CD4-positive, alpha-beta T cell treated with Interferon alpha-2 for 1 hour (primary cell): ENCODE measurements at places on chromosomes 1 and 21.

- no peak for DNase-seq
Observed at GRCh38 chr1:109114342-109114674, 393 bp downstream of the ELAPOR1 start.

GRCh38 chr1:8591569-8591968 is 225.9 kb downstream of the RERE start:
- DNase-seq = no peak

DNA sequence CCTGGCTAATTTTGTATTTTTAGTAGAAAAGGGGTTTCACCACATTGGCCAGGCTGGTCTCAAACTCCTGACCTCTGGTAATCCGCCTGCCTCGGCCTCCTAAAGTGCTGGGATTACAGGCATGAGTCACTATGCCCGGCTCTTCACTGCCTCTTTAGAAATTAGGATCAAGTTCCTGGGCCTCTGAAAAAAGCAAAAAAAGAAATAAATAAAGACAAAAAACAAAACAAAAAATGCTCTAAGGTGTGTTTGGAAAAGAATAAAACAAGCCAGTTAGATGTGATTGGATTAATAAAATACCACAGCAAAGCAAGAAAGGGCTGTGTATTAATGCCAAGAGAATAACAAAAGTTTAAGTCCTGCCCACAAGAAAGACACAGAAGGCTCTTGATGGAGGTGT is 4.2 kb upstream of the ABCB10 start:
- DNase-seq = no peak

DNA sequence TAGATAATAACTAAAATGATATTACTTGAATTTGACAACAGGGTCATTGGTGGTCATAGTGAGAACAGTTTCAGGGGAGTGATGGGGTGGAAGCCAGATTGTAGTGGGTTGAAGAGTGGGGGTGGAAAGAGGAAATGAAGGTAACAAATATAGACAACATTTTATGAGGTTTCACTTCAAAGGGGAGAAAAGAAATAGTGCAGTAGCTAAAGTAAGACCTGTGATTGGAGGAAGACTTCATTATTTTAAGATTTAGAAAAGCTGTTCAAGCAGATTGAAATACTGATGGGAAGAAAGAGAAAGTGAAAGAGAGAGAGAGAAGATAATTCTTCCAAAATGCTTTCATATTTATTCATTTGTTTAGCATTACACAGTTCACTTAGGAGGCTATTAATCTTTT is 52.0 kb upstream of the KCNA3 start:
- DNase-seq = peak; percentile 39

- peak; percentile 3 for DNase-seq
Observed at GRCh38 chr1:82775406-82776000, 974.8 kb downstream of the ADGRL2 start.

DNA sequence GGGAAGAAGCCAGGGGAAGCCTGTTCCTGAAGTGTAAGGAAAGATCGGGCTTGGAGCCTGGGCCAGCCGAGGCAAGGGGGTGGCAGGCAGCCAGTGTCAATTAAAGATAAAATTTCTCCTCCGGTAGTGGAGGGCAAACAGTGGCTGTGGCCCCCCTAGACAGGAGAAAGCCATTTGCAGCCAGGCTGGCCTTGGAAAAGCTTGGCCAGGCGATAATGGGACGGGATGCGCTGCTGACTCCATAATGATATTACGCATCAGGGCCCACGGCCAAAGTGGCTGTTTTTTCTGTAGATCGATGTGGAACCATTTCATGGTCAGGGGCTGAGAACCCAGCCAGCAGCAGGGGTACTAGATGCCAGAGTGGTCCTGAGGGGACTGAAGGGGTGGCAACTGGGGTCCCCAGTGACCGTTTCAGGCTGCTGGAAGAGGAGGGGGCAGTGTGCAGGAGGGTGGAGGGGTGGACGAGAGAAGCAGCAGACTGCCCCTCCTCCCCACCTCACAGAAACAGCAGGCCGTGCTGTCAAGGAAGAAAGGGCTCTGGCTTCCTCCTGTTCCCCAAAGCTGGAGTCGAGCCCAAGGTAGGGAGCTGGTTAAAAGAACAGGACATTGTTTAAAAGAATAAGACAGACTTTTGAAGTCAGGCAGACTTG is 25.2 kb downstream of the KCNC4 start:
- DNase-seq = no peak

GRCh38 chr1:172720339-172720738 is 61.4 kb downstream of the FASLG start:
- DNase-seq = no peak

- no peak for DNase-seq
Observed at GRCh38 chr1:42279055-42279454, 56.0 kb downstream of the FOXJ3 start.

DNA sequence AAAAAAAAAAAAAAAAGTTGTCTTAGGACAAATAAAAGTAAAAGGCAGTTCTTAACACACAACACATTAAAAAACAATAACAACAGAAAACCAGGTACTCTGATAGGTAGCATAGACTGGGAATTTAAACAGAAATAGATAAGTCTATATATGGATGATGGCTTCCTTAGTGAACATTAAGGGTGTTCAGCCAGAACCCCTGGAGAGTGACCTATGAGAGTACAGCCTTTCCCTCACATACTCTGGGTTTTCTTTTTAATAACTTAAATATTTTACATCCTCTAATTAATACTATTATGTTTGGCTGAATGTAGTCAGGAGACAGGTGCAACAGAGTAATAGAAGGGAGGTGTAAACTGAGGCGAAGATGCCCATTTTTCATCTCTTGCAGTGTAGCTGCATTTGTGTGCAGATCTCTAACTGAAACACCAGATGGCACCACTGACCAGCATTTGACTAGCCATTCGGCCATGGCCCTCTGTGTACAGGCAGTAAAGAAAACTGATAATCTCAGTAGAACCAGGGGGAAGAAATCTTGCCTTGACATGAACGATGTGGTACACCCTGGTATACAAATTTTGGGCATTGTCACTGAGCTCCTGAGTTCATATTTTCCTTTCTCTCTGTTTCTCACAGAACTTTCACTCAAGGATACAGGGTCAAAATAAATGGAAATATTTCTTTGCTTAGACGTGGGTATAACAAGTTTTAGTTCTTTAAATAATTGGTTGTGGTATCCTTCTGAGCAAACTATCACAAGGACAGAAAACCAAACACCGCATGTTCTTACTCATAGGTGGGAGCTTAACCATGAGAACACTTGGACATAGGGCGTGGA is 7.6 kb downstream of the TTF2 start:
- peak; percentile 58 for DNase-seq

- DNase-seq = no peak
Observed at GRCh38 chr1:66359269-66359668, 174.7 kb upstream of the SGIP1 start.

- no peak for DNase-seq
Observed at GRCh38 chr21:45443595-45444181, 38.7 kb downstream of the COL18A1 start.

DNA sequence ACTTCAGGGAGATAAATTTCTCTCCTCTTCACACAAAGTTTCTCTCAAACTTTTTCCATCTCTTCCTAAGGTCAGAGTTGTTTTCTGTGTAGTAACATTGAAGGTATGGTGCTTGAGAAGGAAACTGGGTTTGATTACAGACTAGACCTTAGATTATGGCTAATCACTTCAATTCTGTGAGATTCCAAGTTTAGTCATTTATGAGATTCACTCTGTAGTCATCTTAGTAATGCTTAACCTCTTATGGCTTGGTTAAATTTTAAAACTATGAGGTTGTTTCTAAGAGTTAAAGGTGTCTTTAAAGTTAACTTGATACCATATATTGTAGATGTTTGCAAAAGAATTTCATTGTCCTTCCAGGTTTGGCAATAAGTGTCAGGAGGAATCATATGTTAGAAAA is 1092.2 kb downstream of the KCNT2 start:
- DNase-seq = no peak

- DNase-seq = peak; percentile 71
Observed at GRCh38 chr1:169368406-169368769, 393 bp downstream of the BLZF1 start.

GRCh38 chr1:11799099-11799498 is 6.7 kb downstream of the MTHFR start:
- DNase-seq = no peak

DNA sequence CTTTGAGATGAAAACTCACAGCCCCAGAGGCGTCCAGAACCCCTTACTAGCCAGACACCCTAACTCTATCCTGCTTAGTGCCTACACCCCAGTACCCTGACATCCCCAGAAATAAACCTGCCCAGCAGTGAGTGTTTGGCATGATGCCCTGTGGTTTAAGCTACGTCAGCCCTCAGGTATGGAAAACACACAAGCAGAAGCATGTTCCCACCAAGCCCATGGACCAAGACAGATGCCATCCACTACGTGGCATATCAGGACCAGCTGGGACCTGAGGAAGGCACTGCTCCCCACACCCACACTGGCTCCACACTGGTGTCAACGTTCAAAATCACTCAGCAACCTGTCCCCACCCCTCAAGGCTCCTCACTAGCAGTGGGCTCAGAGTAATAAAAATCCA is 116.4 kb downstream of the SYT2 start:
- no peak for DNase-seq

DNA sequence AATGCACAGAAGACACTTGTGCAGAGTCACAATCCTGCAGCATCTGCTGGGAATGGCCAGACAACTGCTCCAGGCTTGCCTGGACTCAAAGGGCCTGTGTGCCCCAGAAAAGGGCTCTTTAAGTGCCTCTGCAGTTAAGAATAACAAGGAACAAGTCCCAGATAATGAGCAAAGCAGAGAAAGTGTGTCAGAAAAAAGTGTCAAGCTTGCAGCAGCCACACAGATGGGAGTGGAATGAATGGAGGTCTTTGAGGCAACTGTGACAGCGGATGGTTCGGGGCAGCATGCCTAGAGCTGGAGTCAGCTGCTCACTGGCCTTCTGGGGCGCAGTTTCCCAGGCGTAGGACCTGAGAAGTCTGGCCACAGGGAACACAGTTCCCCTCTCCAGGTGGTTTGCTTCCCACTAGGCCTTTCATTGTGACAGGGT is 5.1 kb downstream of the PARP1 start:
- no peak for DNase-seq

GRCh38 chr1:21045351-21045750 is 131.3 kb downstream of the EIF4G3 start:
- no peak for DNase-seq

GRCh38 chr1:188590641-188591040 is 1761.9 kb downstream of the PLA2G4A start:
- DNase-seq = no peak

GRCh38 chr1:44559913-44560312 is 114.4 kb downstream of the TMEM53 start:
- DNase-seq = no peak

DNA sequence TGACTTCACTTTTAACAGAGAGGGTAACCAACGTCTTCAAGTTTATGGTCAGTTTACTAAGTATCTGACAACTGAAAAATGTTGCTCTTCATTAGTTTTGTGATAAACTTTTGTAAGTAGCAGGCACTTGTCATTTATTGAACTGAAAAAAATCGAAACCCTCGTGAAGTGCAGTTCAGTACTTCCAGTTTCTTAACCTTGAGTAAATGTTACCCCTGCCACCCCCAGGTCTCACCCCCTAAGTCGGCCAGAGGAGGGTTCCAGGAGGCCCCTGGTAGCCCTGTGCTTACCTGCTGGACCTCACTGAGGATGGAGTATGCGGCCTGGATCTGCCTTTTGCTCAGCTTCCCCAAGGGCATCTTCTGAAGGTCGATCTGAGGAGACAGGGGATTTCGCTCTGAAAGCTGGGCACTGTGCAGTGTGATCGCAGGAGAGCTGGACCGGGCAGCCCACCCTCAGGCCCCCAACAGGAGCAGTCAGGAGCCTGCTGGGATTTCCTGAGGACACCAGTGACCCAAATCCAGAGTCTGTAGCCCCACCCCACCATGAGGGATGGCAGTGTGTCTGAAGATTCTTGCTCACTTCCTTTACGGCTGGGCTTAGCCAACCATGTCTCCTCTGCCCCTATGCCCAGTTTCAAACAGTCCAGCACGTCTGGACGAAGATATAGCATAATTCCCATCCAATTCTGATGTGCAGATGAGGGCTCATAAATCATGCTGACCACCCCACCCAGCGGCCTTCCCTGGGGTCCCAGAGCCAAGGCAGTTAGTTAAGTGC is 37.6 kb downstream of the PARP1 start:
- DNase-seq = no peak

DNA sequence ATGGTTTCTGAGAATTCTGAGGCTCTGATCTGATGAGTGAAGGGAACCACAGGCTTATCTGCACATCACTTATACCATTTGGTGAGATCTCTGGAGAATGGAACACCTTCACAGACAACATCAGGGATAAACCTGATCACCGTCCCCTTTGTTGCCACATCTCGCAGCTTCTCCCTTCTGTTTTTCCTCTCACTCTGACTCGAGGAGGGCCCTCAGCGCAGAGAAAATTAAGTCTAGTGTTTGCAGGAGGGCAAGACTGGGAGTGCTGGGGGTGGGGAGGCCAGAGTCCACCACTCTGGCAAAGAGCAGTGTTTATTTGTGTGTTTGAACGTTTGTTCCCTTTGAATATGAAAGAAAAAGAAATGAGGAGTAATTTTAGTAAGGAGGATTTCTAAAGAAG is 29.0 kb upstream of the BATF3 start:
- no peak for DNase-seq

DNA sequence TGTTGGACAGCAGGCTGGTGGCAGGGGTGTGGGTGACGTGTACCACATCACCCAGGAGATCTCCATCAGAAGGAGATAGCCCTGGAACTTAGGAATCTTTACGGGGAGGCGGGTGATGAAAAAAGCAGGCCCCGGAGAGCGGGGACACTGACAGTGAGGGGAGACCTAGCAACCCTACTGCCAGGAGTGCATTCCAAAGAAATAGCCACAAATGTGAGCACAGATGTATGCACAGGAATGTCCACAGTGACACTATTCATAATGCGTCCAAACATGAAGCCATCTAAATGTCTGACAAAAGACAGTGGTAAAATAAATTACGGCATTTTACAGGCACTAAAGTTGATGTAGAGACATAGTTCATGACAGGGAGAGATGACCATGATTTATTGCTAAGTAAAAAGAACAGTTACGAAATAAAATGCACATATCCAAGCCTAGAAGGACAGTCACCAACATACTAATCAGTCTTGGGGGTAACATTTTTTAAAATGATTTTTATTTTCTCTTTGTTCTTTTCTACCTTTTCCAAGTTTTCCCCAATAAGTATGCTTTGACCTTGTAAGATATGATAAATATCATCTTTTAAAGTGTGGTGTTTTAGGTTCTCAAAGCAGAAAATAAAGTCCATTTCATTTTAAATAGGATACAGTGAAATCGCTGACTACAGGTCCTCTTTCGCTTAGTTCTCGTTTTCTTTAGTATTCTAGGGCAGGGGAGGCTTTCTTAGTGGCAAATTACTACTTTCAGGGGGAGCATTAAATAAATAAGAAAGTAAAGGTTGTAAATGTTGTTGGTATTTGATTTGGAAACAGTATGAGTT is 21.3 kb downstream of the CD247 start:
- no peak for DNase-seq
